Liver (tissue), 10 donors: ENCODE measurements at places on chromosomes 13 and 19. TPM values are rescaled to one million over a fixed set of nuclear protein-coding genes. Genes with fewer than 3 reads are reported as not detected.
A peak's percentile ranks its signal among the peaks of the same experiment; 100 is the strongest.

Gene ANO8
- total RNA-seq: 1.8 TPM

Gene SIGLEC8
- 0.09 TPM for total RNA-seq

Gene CYSLTR2
- 0.17 TPM for total RNA-seq

Gene KL
- 0.37 TPM for total RNA-seq

Gene ATXN8OS
- not detected for total RNA-seq

Gene CEACAM3
- total RNA-seq: 0.59 TPM

Gene SIGLEC7
- total RNA-seq: 4.7 TPM

Gene RASIP1
- 5.4 TPM for total RNA-seq

Gene GCDH
- 118 TPM for total RNA-seq

Gene CCDC194
- total RNA-seq: 0.50 TPM

Gene ARHGAP35
- total RNA-seq: 49.2 TPM

Gene LRRC63
- 0.08 TPM for total RNA-seq

Gene ZSCAN4
- not detected for total RNA-seq

Gene RXFP2
- total RNA-seq: not detected

Gene PRX
- total RNA-seq: 1.0 TPM

DNA sequence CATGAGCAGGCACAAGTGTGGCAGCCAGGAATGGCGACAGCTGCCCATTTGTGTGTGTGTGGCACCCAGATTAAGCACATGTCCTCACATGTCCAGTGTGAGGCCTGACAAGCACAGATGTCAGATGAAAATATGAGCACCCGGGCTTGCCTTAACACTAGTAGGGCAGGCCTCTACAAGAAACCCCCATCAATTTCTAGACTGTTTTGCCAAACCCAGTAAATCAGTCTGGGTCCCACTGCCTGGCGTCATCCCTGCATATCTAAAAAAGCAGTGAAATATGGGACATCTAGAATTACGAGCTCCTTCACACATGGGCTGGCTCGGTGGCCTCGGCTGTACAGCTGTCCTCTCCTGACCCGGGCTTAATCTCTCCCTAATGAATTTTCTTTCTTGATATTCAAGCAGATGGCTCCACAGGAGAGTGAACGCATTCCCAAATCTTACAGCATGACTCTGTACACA, 432.7 kb downstream of the FOXO1 start:
- DNase-seq: no peak

GRCh38 chr19:10269333-10270179, 1.4 kb upstream of the ICAM1 start:
- DNase-seq: peak; percentile 95

GRCh38 chr19:16235811-16236652, 38.3 kb downstream of the AP1M1 start:
- DNase-seq: no peak

GRCh38 chr19:12884202-12884601, 2.8 kb downstream of the KLF1 start:
- DNase-seq: no peak

- DNase-seq: no peak
These were observed 31.9 kb downstream of the RFXAP start for GRCh38 chr13:36850790-36851438.

- DNase-seq: no peak
These were observed 31.1 kb downstream of the CAB39L start for GRCh38 chr13:49412749-49413148.

GRCh38 chr19:46723023-46723461, 6.1 kb upstream of the PRKD2 start:
- no peak for DNase-seq

DNA sequence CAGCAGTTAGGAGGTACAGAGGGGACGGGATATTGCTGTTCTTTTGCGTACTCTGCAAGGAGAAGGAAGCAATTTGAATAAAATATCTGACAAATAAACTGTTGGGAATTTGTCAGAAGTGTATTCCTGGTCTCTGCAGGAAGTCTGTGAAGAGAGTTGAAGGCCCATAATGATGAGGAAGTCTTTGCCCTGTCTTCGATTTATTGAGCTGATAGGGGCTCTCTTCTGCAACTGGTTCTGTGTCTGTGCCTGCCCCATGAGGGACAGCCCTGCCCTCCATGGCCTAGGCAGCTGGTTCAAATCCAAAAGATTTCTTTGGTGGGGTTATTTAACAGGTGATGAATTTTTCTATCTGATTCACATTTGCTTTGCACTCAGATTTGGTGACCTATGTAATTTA, 339.7 kb upstream of the EDNRB start:
- no peak for DNase-seq

DNA sequence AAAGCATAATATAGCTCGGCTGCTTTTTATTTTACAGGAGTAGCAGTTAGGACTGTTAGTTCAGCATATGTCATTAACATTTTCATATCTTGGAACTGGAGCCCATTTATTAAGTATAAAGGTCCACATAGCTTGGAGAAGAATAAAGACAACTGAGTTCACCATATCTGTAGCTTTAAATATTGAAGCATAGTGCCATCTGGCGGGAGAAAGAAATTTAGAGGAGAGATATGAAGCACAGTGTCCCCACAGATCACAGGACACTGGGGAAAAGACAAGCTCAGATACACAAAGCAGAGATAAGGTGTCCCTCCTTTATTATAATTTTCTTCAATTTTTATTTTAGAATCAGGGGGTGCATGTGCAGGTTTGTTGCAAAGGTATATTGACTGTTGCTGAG, 104.7 kb upstream of the FREM2 start:
- no peak for DNase-seq

DNA sequence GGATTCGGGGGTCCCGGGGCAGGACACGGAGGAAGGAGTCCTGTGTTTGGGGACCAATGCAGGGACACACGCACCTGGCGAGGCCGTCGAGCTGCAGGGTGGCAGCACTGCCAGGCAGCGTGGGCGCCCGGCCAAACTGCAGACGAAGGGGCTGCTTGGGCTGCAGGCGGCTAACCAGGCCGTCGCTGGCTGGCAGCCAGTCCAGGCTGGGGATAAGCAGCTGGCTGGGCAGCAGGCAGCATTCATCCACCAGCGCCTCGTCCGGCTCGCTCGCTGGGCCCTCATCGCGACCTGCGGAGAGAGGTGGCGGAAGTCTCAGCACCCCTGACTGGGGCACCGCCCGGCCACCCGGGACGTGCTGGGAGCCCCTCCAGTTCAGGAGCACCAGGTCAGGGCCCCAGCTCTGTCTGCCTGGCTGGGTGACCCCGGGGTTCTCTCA, 11.5 kb downstream of the CFD start:
- no peak for DNase-seq

- peak; percentile 53 for DNase-seq
These were observed 54.5 kb downstream of the RAB20 start for GRCh38 chr13:110506859-110507566.

DNA sequence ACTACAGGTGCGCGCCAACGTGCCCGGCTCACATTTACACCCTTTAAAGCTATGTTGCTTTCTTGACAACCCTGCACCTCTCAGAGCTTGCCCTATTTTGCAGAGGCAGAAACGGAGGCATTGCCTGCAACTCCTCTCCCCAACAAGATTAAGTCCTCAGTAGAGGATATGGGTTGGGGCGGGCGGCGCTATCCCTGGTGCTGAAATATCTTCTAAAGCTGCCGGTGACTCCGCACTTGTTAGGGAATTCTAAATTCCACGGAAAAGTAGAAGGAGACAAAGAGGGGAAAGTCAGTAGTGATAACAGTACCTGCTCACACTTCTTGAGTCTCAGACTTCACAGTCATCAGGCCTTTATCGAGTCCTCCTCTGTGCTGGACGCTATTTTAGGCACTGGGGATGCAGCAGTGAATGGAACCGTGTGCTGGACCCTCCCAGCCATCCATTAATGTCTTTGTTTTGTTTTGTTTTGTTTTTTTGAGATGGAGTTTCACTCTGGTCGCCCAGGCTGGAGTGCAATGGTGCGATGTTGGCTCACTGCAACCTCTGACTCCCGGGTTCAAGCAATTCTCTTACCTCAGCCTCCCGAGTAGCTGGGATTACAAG, 18.0 kb downstream of the SLC5A5 start:
- DNase-seq: peak; percentile 46

DNA sequence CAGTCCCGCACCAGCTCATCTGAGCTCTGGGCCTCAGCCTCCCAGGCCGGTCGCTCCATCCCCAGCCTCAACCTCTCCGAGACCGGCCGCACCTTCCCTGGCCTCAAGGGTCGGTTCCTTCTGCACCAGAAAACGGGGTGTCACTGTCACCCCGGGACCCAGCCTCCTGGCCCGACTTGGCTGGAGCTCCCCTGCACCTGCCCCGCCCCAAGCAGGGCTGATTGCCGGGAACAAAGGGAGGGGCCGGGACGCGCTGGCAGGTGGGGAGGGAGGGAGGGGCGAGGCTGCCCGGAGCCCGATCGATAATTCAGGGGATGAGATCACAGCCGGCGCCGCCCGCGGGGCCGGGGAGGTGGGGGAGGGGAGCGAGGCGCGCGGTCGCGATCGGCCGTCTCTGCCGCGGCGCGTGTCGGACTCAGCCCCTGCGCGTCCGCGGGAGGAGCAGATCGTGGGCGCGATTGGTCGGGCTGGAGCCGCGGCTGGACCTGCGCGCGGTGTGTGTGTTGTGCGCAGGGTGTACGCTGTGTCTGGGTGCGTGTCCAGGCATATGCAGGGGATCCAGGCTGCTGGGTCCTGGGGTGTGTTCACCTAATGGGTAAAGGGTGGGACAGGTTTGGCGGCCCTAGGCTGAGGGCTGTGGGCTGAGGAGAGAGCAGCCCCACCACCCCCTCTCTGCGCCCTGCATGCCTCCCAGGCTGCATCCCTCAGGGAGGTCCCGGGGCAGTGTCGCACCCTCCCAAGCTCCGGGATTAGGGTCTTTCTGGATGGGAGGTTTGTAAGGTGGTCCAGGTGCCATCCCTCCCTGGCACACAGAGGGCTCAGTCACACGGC, 1.1 kb upstream of the SHC2 start:
- peak; percentile 62 for DNase-seq

GRCh38 chr19:49921871-49922795, 6.9 kb upstream of the ATF5 start:
- no peak for DNase-seq

- DNase-seq: no peak
These were observed 33.1 kb downstream of the HPN start for GRCh38 chr19:35074426-35075201.

GRCh38 chr19:44745341-44745831, 3.1 kb upstream of the BCL3 start:
- no peak for DNase-seq
